ENCODE measurements at places on chromosomes 6 and 20. TPM values are rescaled to one million over a fixed set of nuclear protein-coding genes. Genes with fewer than 3 reads are reported as not detected.

The GJA1 gene
- 605 TPM for total RNA-seq

The RPP21 gene
- total RNA-seq = 22.0 TPM

DNA sequence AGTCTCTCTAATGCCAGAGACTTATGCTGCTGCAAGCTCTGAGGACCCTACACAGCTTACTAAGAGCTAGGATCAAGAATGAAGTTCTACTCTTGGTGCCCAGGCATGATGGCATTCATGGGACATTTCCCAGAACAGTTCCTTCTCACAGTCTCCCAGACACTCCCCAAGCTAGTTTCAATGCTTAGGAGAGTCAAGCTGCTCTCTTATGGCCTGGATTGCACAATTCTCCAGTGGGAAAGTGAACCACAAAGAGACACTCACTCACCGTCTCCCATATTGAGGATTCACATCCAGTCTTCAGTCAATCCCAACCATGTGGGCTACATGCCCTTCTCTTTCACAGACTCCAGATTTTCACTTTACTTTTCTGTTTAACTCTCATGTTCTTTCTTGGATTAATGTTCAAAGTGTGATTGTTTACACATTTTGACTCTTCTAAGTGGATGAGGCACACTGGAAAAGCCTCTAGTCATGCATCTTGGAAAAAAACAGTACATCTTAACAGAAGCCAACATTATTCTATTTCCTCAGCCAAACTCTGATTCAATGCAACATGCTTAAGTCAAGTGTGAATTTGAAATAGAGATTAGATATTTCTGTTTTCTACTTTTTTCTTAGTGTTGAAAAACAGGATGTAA is 447.8 kb upstream of the BTBD3 start:
- no peak for DNase-seq

DNA sequence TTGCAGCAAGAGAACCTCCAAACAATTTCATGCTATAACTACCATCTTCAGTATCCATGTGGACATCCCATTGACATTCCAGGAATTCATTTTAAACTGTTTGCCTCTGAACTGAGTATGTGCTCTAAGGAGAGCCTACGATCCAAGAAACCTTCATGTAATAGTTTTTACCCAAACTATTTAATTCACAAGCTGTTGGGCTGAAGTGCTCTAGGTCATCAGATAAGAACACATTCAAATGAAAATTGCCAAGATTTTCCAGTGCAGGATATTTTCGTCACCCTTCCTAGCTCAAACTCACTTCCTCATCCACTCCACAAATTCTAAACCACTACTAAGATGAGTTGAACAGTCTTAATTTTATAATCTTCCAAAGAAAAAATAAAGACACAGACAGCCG is 12.8 kb downstream of the RSPO3 start:
- DNase-seq = no peak

The KCNB1 gene
- total RNA-seq = under 0.01 TPM

GRCh38 chr6:39082310-39082709 is 32.7 kb downstream of the SAYSD1 start:
- no peak for DNase-seq

The ELOVL2 gene
- not detected for total RNA-seq

DNA sequence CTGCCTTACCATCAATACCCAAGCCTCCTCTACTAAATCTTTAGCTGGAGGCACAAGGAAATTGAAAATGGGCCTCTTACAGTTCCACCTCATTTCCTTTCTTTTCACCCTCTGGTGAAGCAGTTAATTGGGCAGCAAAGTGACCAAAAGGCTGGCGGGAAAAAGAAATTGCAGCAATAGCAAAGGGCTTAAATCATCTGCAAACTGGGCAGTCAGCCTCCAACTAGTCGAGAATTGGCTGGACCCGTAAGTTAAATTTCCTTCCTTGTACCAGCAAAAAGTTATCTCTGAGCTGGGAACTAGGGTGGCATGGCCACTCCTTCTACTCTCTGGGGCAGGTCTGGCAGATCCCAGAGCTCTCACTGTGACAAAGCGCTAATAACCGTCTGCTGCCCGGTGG is 33.5 kb downstream of the GHRH start:
- DNase-seq = no peak

- no peak for DNase-seq
Measured at GRCh38 chr6:155036907-155037306, 41.8 kb downstream of the TIAM2 start.
